ENCODE measurements at places on chromosomes 7 and 10.
A peak's percentile ranks its signal among the peaks of the same experiment; 100 is the strongest.

GRCh38 chr10:63064706-63065105 is 68.4 kb upstream of the NRBF2 start:
- no peak for DNase-seq

DNA sequence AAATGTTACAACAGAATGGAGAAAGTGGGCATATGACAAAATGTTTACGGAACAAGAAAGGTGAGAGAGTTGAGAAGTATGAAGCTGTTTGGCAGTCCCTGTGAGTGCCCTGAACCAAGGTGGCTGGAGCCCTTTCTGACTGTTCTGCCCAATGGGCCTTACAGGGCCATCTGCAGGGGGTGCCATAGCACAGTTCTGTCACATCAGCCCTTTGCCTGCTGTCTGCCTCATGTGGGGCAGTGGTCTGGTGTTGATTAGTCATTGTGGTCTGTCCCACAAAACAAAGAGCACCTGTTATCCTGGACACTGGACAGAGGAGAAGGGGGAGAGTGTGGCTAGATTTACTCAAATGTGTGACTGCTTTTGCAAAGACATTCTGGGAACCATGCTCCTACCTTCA is 51.5 kb upstream of the OSBPL3 start:
- DNase-seq = peak; percentile 30

GRCh38 chr7:121504482-121504881 is 108.4 kb upstream of the FAM3C start:
- peak; percentile 83 for DNase-seq

- DNase-seq = no peak
These were observed 26.5 kb upstream of the C10orf71 start for GRCh38 chr10:49272251-49273081.

DNA sequence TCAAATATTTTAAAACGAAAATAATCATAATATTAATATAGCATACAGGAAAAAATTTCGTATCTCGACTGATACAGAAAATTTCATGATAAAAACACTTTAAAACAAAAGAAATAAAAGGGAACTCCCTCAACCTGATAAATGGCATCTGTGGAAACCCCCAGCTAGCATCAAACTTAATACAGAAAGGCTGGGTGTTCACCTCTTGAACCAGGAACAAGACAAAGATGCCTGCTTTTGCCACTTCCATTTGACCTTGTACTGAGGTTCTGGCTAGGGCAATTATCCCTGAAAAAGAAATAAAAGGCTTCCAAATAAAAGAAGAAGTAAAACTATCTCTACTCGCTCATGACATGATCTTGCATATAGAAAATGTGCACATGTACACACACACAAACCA is 2.5 kb upstream of the ALOX5 start:
- DNase-seq = no peak

GRCh38 chr10:63628526-63629362 is 107.5 kb downstream of the REEP3 start:
- peak; percentile 54 for DNase-seq

- no peak for DNase-seq
These were observed 538.7 kb downstream of the DNAJB6 start for GRCh38 chr7:157875230-157876179.

GRCh38 chr7:136142583-136142982 is 165.4 kb upstream of the MTPN start:
- no peak for DNase-seq

- no peak for DNase-seq
These were observed 466.1 kb upstream of the FOXK1 start for GRCh38 chr7:4216016-4216415.

DNA sequence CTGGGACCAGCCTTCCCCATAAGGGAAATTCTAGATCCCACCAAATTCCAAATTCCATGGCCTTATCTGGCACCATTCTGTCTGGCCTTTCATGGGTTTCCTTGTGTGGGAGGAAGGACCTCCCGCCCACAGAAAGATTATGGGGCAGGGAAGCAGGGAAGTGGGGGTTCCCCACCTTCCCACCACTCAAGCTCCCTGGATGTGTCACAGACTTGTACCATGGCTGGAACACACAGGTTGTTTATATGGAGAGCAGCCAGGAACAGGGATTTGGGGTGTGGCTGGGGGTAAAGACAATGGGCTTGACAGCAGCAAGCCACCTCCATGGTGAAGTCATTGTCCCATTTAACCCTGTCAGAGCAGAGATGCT is 18.3 kb downstream of the UNC5B start:
- no peak for DNase-seq

DNA sequence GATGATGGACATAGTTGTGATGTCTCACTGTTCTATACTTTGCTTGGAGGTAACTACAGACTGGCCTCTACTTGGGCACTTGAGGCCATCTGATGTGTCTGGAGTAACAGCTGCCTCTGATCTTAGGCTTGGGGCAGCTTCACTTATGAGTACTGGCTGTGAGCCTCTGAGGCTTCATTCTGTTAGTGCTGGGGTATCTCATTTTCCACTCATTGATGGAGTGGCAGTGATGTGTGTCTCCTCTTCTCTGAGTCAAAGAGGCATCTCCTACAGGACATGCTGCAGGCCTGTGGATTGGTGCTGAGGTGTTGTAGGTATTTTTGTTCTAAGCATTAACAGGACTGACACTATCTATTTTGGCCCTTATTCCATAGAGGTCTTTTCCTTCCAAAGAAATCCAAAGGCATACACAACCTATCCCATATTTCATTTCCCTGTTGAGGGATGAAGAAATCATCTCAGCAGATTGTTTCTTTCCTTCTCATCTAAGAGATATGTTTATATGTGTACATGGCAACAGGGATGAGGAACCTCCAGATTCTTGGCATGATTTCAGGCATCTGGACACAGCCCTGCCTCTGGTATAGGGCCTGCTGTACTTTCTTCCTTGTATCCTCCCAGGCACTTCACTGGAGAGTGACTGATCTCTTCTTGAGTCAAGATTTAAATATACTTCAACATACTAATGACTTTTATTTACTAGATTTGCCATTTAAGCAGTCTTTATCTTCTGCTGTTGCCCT is 65.7 kb upstream of the NOBOX start:
- DNase-seq = no peak

DNA sequence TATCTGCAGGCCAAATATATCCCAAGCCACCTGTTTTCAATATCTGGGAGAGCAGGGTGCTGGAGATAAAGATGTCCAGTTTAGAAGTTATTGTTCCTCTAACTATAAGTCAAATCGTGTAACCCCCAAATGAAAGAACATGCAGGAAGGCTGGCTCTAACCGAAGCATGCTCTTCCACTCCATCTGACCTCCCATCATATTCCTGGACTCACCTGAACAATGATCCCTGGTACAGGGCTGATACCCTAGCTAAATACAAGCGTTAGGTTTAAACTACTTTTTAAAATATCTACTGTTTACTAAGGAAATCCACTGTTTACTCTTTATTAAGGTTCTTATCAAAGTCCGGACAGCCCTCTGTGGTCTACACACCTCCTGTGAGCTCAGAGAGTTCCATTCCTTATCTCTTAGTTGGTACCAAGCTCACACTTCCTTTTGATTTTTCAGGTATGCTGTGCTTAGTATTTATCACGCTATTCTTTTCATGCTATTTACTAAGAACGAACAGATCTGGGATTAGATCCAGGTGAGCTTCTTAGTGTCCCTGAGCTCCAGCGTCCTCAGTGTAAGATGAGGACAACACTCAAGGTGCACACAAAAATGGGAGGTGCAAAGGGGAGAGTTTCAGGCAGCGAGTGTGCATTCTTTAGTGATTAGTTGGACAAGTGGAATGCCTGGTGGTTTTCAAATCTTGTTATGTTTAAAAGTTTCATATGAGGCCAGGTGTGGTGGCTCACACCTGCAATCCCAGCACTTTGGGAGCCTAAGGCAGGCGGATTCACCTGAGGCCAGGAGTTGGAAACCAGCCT is 23.6 kb upstream of the COBL start:
- no peak for DNase-seq

GRCh38 chr10:112960151-112960681 is 10.2 kb downstream of the TCF7L2 start:
- DNase-seq = peak; percentile 30

- DNase-seq = no peak
These were observed 63.5 kb downstream of the LHPP start for GRCh38 chr10:124524991-124525653.

- no peak for DNase-seq
These were observed 166.5 kb downstream of the TMEM26 start for GRCh38 chr10:61286686-61287085.

GRCh38 chr10:1642600-1643160 is 94.6 kb downstream of the ADARB2 start:
- DNase-seq = no peak

All from astrocyte of the spinal cord (primary cell).